Activated T-helper 17 cell treated with anti-CD3 and anti-CD28 coated beads, Interleukin-2, amount 50 U/mL, for 72 hours (primary cell): ENCODE measurements at places on chromosomes 4 and X. TPM values are rescaled to one million over a fixed set of nuclear protein-coding genes. Genes with fewer than 3 reads are reported as not detected.

Gene GRID2
- total RNA-seq = not detected

Gene SPACA5
- not detected for total RNA-seq

Gene CT47C1
- not detected for total RNA-seq

Gene EVC2
- total RNA-seq = 4.0 TPM

Gene IL2
- 1.6 TPM for total RNA-seq

Gene CSN1S1
- total RNA-seq = not detected

Gene EPHA5
- not detected for total RNA-seq

Gene PCDH7
- total RNA-seq = not detected

Gene COL25A1
- total RNA-seq = 0.08 TPM

Gene GPM6B
- not detected for total RNA-seq

Gene STK32B
- total RNA-seq = not detected

Gene BCOR
- 38.9 TPM for total RNA-seq

Gene TEX13C
- total RNA-seq = not detected

Gene RASSF6
- 0.09 TPM for total RNA-seq

Gene F8A3
- total RNA-seq = 13.6 TPM

Gene NAAA
- 36.5 TPM for total RNA-seq

Gene SH2D1A
- total RNA-seq = 60.9 TPM

Gene WDFY3
- total RNA-seq = 2.3 TPM

Gene SERTM2
- total RNA-seq = not detected

Gene SMARCA5
- total RNA-seq = 55.1 TPM

Gene SUPT20HL1
- 1.4 TPM for total RNA-seq

Gene SRPX2
- not detected for total RNA-seq

Gene PRDM8
- 7.8 TPM for total RNA-seq

Gene SH3TC1
- total RNA-seq = 37.4 TPM
